Activated CD4-positive, alpha-beta T cell treated with anti-CD3 and anti-CD28 coated beads, Interleukin-2, amount 50 U/mL, for 16 hours (primary cell): ENCODE measurements at places on chromosomes 5 and 9.

DNA sequence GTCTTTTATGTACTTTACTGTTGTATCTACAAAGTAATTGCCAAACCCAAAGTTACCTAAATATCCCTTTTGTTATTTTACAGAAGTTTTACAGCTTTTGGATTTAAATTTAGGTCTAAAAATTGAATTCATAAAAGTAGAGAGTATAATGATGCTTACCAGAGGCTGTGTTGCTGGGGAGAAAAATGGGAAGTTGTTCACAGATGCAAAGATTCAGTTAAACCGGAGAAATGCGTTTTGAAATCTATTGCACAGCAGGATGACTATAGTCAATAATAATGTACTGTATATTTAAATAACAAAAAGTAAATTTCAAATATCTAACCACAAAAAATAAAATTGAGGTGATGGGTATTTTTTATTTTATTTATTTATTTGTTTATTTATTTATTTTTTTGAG is 2.6 kb upstream of the ANKRD18A start:
- DNase-seq = no peak

- DNase-seq = no peak
These were observed 182.1 kb upstream of the ITGA1 start for GRCh38 chr5:52605317-52606313.

DNA sequence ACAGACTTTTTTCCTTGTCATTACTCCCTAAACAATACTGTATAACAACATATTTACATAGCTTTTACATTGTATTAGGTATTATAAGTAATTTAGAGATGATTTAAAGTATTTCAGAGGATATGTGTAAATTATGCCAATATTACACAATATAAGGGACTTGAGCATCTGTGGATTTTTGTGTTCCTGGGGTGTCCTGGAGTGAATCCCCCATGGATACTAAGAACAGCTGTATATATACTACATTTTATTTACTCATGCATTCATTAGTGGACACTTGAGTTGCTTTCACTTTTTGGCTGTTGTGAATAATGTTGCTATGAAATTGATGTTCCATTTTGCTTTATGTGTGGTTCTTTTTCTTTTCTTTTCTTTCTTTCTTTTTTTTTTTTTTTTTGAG is 348.8 kb downstream of the SH3GL2 start:
- no peak for DNase-seq

- no peak for DNase-seq
These were observed 14.5 kb downstream of the DOCK2 start for GRCh38 chr5:169651526-169651925.

DNA sequence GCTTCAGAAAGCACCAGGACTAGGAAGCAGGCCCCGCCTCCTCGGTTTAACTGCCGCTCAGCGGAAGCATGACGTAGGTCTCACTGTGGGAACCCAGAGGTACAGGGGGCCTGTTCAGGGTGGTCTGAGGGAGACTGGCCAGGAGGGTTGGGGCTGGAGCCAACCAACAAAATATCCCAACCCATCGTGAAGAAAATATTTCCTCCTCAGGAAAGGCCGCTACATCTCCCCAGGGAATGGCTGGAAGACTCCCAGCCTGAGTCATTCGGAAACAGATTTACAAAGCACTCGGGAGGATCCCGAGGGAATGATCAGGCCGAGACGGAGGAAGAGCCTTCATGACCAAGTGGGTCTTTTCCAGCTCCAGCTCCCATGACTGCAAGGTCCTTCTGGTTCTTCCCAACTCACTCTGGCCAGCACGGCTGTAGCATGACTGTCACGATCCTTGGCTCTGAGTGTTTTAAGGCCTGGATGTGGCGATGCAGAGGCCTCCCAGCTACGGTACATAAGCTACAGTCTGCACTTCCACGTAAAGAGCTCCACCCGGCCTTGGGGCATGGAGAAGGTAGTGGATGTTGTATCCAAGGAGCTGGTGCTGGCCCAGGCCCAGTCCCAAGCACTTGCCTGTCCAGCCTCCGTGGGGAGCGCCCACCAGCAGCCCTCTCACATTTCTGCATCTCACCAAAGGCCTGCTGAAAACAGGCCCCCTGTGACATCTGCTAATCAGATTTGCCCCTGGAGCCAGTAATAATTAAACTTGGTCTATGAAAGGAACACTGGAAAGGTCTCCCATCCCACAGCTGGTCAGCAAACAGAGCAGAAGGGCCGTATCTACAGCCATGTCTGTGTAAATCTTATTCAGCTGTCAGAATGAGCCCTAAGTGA is 100.6 kb downstream of the LHFPL2 start:
- no peak for DNase-seq

DNA sequence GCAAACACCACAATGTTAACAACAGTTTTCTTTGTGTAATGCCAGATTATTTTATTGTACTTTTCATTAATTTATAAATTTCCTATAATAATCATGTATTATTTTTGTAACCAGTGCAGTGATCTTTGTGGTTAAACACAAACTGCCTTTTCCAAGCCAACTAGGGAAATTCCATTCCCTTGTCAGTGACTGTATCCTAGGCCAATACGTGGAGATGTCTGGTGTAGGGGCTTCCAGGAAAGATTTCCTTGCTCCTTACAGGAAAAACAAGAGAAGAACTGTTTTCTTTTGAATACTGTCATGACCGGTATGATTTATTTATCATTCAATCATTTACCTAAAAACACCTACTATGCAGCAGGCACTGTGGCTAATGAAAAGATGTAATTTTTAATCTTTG is 31.4 kb downstream of the FANCC start:
- no peak for DNase-seq
